ENCODE measurements at places on chromosomes 1 and 21.

DNA sequence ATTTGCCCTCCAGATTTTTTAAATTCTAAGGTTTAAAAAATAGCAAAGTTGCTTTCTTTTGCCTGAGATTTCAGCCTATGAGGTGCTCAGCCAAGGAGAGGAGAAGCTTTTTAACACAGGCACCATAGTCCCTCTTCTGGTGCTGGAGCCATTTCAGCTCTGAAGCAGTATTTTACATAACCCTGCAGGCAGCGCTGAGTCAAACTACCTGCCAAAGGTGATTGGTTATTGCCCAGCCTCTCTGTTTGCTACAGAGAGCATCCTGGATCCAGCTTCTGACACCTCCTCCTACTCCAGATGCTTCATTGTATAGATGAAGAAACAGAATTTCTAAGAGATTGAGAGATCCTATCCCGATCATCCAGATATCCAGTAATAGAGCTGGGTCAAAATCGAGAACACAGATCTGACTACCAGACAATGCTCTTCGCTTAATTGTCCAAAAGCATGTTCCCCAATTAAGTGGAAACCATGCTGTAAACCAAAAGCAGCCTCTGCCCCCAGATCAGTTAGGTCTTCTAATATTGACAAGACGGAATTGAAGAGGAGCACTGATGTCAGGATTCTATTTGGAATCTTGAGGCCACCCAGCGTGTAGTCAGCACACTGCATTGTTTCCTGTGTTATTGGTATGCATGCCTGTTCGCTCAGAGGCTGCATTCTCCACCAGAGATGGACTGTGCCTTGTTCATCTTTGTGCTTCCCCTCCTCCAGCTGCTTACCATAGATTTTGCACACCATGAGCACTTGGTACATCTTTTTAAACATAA is 22.1 kb downstream of the RGS8 start:
- no peak for DNase-seq

DNA sequence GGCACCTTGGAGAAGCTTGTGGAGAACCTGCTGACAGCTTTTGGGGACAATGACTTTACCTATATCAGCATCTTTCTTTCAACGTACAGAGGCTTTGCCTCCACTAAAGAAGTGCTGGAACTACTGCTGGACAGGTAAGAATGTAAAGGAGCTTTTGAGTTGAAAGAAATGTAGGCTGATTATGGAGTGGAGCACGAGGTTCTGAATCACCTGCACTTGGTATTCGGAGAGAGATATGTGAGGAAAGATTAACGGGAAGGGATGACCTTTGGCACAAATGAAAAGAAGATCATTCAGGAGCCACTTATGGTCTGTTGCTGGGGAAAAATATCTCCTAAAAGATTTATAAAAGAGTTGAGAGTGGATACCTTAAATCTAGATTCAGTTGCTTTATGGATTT is 42.7 kb downstream of the RGL1 start:
- no peak for DNase-seq

DNA sequence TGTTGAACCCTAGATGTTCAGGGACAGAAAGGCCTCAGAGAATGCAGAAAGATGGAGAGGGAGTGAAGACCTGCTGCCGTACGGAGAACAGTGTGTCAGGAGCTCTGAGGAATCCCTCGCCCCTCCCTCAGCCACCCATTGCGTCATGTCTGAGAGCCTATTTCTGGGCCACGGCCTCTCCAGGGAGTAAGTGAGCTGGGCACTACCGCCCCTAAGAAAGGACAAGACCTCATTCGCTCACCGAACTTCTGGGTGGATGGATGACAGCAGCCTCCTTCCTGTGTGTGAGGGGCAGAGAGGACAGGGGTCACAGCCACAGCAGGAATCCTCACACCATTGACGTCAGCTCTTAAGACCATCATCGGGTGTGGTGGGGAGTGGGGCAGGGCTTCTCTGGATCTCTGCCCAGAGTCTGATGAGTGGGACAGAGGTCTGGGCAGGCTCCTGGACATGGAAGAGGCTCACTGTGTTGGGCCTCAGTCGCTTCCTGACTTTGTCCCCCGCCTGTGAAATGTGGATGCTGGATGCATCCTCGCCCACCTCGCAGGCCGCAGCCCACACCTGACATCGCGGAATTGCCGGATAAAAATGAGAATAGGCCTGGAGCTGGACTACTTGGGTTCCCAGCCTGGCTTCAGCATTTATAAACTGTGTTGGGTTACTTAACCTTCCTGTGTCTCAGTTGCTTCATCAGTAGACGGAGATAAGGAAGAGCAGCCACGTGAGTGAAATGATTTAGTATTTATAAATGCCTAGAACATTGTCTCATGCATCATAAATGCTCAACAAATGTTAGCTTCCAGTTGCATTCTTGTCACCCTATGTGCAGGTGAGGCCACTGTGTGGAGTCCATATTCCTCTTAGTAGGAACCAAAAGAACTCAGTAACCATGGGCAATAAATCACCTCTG is 238.6 kb downstream of the TRABD2B start:
- DNase-seq, result no peak

DNA sequence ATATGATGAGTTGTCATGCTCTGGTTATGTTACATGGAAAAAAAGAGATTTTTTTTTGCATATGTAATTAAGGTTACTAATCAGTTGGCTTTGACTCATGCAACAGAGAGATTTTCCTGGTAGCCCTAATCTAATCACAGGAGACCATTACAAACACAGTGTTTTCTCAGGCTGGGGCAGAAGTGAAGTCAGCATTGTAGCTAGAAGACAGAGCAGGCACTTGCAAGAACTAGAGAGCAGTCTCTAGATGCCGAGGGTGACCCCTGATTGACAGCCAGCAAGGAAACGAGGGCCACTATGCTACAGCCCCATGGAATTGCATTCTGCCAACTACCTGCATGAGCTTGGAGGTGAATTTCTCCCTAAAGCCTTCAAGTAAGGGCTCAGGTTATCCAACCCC is 151.3 kb downstream of the RUNX1 start:
- no peak for DNase-seq

DNA sequence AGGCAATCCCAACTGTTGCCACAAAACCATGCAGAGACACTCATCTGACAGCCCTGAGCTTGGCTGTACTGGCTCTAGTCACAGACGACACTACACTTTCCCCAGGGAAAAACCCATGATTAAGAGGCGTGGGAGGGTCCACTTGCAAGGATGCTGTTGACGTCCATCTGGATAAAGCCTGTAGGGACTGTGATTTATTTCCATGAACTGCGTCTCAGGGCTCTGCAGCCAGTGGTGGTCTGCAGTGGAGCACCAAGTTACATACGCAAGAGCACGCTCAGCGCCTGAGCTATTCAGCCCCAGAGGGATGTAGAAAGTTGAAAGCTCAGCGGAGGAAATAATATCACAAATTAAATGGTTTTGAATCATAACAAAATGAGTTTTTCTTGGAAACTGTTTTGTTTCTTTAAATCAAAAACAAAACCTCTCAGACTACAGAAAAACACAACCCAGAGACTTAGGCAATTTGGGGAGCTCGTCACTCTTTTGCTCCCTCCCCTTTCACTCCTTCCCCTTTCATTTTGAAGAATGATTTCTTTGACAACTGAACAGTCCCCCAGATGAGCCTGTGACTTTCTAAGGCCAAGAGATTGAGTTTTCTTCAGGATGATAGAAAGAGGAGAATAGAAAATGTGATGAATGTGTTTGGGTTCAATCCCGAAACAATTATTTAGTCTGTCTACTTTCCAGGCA is 71.2 kb downstream of the NGF start:
- DNase-seq, result no peak

- no peak for DNase-seq
Observed at GRCh38 chr1:65150583-65151263, 2.7 kb downstream of the AK4 start.

- no peak for DNase-seq
Observed at GRCh38 chr1:154456631-154457030, 45.4 kb upstream of the TDRD10 start.

GRCh38 chr1:186099336-186100104 is 275.5 kb downstream of the TPR start:
- no peak for DNase-seq

DNA sequence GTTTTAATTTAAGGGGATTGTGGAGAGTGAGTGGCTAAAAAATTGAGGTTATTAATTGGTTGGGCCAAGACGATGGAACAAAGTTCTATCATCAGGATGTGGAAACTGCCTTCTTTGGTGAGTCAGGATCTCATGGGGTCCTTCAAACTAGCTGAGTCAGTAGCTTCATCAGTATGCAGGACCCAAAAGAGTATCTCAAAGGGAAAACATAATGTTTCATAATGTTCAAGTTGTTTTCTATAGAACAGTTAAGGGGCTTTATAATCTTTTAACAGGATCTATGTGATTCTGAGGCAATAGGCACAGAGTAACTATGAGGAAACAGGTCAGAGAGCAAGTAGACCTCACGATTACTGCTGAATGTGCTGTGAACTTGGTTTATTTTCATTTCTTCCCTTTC is 3.2 kb upstream of the OLFML2B start:
- no peak for DNase-seq

GRCh38 chr1:12548973-12549459 is 69.0 kb downstream of the DHRS3 start:
- DNase-seq, result no peak

DNA sequence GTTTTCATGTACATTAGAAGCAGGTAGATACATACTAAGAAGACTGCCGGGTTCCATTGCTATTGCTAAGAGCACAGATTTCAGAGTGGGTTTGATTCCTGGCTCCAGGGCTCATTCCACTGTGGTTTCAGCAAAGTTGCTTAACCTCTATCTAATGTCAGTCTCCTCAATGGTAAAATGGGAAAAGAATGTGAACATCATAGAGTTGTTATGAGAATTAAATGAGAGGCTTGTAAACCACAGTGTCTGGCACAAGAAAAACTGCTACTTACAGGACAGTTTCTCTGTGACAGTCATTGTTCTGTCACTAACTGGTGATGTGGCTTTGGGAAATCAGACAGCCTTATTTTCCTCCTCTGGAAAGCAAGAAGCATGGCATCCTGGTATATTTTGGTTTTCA is 10.7 kb upstream of the PLXNA2 start:
- no peak for DNase-seq

DNA sequence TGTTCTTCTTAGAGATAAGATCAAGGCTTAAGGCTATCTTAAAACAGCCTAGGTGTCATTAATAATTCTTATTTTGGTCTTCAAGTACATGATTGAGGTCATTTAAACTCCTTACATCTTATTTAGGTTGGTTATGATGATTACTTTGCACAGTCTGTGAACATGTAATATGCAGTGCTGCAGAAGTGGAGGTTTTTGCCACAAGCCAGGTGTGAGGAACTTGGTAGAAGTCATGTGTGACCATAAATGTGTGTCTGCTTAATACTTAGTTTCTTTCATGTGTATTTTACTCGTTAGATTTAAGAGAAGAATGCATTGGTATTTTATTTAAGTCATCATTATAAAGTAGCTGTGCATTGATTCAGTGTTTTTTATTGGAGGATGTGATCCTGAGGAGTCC is 10.1 kb downstream of the ATG4C start:
- no peak for DNase-seq

DNA sequence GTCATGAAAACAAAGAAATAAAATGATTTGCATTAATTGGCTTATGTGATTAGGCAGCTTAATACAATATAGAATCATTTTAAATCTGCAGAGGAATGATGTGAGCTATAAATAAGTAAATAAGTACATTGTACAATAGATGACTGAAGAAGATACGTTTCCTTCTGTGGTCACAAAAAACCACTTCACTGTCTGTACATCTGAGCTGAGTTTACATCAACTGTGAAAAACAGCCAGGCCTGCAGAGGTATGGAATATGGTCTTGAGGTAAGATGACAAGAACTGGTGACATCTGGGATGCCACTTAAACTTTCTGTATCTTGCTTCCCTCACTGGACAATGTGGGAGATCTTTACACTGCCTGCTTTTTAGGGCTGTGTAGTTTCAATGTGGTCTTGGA is 130.0 kb upstream of the BEND5 start:
- DNase-seq, result no peak

Data from stimulated activated CD4-positive, alpha-beta T cell treated with anti-CD3 and anti-CD28 coated beads, Interleukin-12 subunit alpha, Interleukin-12 subunit beta, amount 100 ng/mL, for 24 hours (primary cell).